ENCODE measurements at places on chromosomes 1 and 21.

GRCh38 chr1:205171369-205171768 lies 40.1 kb downstream of the DSTYK start:
- no peak for DNase-seq

DNA sequence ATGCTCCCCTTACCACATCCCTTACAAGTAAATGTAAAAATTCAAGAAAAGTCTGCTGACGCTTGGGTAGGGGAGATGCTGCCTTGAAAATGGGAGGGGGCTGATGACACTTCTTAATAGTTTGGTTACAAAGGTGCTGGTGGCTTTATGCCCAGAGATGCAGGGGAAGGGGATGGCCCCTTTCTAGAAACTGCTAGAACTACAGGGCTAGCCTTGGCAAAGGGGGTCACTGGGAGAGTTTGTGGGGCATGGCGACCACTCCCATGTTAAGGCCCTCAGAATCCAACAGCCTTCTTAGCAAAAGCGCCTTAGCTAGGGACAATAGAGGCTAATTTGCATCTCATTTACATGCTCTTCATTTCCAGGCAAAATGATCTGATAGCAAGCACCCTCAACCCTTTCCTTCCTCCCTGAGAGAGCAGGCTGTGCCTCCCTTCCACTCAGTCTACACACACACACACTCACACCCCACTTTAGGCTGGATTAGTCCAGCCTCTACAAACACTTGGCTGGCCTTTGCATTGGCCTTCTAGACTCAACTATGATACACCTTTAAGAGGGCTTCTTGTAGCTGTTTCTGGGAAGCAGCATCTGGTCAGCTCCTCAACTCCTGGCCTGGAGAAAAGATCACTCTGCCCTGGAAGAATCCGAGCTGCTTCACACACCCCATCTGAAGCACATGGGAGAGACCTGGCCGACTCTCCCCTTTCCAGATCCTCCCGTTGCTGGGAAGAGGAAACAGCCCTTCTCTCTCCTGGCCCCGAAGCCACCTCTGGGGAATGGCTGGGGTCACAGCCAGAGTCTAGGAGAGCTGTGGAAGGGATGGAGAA lies 1.7 kb downstream of the SEMA6C start:
- DNase-seq, result no peak

GRCh38 chr21:44838039-44838895 lies 20.4 kb upstream of the SUMO3 start:
- DNase-seq, result peak; percentile 66

DNA sequence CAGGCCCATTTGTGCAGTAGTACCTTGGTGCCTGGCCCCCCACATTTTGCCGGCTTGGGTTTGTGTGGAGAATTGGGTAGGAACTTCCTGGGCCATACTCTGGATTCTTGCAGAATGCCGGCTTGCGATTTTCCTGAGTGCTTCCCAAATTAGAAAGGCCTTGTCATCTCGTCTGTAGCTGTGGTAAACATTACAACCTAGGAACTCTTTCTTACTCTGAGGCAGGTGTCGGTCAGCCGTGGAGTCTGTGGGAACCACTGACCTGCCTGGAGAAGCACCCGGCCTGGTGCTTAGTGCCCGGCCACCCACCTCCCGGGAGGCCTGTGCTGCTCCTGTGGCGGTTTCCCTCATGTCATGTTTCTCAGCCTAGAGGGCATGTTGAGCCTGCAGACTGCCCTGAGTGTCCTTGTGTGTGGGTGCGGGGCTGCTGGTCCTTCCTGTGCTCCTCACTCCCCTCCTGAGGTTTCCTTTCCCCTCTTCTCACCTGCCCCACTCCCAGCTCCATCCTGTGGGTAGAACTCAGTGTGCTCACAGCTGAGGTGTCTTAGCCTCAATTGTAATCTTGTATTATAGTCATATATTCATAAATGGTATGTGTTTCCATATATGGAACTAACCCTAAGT lies 64.7 kb downstream of the S100B start:
- DNase-seq, result no peak

DNA sequence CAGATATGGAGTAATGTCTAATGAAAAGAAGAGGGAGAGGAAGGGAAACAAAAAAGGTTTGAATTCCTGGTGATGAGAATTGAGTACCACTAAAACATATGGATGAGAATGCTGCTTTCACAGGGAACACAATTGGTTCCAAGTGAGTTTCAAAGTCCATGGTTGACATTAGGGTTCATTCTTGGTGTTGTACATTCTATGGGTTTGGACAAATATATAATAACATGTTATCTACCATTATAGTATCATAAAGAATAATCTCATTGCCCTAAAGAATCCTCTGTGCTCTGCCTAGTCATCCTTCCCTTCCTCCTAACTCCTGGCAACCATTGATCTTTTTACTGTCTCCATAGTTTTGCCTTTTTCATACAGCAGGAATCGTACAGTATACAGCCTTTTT lies 20.1 kb downstream of the TMCO1 start:
- DNase-seq, result no peak
